ENCODE measurements at places on chromosomes 1 and 21. TPM values are rescaled to one million over a fixed set of nuclear protein-coding genes. Genes with fewer than 3 reads are reported as not detected.

The CNR2 gene
- not detected for total RNA-seq

The TSACC gene
- total RNA-seq = not detected

The NPL gene
- total RNA-seq = 3.1 TPM

The HUNK gene
- total RNA-seq = under 0.01 TPM

The TMEM125 gene
- total RNA-seq = not detected

The DNAJC28 gene
- 0.99 TPM for total RNA-seq

The BARHL2 gene
- total RNA-seq = not detected

The CD5L gene
- not detected for total RNA-seq

The GJA9 gene
- not detected for total RNA-seq

The SLC25A34 gene
- total RNA-seq = 0.22 TPM

The CSF3R gene
- total RNA-seq = not detected

The OLFML3 gene
- total RNA-seq = 8.7 TPM

The RNF207 gene
- 2.4 TPM for total RNA-seq

The UQCRHL gene
- 3.3 TPM for total RNA-seq

The EGLN1 gene
- 71.6 TPM for total RNA-seq

The LRRN2 gene
- 0.60 TPM for total RNA-seq

The ASTN1 gene
- total RNA-seq = not detected

The RIPPLY3 gene
- not detected for total RNA-seq

The ADCY10 gene
- total RNA-seq = not detected

The IL20 gene
- not detected for total RNA-seq

The ERICH3 gene
- total RNA-seq = not detected

The C1orf216 gene
- 12.2 TPM for total RNA-seq

The SMCP gene
- not detected for total RNA-seq

The OR2T35 gene
- not detected for total RNA-seq

The CYP4B1 gene
- not detected for total RNA-seq

The PGD gene
- 93.7 TPM for total RNA-seq

The ACKR1 gene
- under 0.01 TPM for total RNA-seq

The RYR2 gene
- under 0.01 TPM for total RNA-seq

The SPATA45 gene
- not detected for total RNA-seq

The FAM72C gene
- total RNA-seq = 0.20 TPM

The TMCC2 gene
- 0.40 TPM for total RNA-seq

The HAO2 gene
- not detected for total RNA-seq

The CCDC17 gene
- 0.22 TPM for total RNA-seq

The PCAT6 gene
- total RNA-seq = not detected

The HORMAD1 gene
- not detected for total RNA-seq

The RAD54L gene
- total RNA-seq = 2.2 TPM

The LIN28A gene
- total RNA-seq = not detected

The KCNE1 gene
- total RNA-seq = 0.22 TPM

The RAB42 gene
- total RNA-seq = 3.2 TPM

The NHLH1 gene
- total RNA-seq = not detected

The APCS gene
- total RNA-seq = not detected

The HJV gene
- not detected for total RNA-seq

The DEPDC1 gene
- 7.6 TPM for total RNA-seq

The RAB3B gene
- total RNA-seq = 1.2 TPM
